ENCODE measurements at places on chromosomes 5 and 9.

- DNase-seq, result no peak
Measured at GRCh38 chr5:116564756-116565490, 9.7 kb downstream of the SEMA6A start.

DNA sequence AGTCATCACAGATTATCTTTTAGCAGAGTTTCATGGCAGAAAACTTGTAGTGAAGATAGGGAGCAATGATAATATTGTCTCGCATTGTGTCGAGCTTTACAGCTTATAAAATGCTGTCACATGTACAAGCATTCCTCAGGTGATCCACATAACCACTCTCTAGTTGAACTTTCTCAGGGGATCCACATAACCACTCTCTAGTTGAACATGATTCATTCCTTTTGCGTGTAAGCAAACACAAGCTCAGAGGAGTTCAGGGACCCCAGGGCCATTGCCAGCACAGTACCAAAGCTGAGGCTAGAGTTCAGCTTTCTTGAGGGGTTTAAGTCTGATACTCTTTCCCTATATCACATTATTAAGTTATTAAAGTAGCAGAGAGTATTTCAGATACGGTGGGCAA, 86.7 kb downstream of the CDH6 start:
- no peak for DNase-seq

DNA sequence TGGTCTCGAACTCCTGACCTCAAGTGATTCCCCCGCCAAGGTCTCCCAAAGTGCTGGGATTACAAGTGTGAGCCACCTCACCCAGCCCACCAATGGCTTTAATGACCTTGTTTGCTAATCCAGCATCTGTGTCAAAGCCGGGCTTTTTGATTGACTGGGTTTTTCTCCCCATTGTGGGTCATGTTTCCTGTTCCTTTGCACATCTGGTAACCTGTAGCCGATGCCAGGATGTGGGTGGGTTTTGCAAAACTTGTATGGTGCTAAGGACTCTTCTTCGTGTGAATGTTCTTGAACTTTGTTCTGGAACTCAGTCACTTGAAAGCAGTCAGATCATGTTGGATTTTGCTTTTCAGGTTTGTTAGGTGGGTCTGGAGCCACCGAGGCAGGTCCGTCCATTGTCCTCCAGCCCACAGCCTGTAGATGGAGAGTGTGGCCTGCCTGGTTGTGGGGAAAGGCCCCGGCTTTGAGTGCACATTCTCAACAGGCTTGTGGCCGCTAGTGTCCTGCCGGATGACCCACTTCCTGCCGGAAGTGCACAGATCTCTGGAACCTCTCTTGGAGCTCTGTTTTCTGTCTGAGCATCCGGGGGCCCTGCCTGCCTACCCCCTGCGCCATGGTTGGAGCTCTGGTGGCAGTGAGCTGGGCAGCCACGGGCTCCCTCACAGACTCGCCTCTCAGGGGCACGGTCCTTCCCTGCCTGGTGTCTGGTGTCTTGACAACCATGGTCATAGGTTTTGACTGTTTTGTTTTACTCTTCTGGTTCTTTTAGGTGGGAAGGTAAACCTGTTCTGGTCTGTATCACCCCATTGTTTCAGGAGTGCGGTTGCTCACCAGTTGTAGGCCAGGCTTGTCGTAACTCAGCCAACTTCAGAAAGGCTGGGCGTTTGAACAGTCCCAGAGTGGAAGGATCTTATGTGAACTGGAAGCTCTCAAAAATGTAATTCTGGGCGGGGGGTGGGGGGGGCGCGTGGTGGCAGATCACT, 69.6 kb upstream of the CACNA1B start:
- DNase-seq, result no peak

- DNase-seq, result no peak
Measured at GRCh38 chr5:102048940-102049339, 247.1 kb downstream of the SLCO4C1 start.

DNA sequence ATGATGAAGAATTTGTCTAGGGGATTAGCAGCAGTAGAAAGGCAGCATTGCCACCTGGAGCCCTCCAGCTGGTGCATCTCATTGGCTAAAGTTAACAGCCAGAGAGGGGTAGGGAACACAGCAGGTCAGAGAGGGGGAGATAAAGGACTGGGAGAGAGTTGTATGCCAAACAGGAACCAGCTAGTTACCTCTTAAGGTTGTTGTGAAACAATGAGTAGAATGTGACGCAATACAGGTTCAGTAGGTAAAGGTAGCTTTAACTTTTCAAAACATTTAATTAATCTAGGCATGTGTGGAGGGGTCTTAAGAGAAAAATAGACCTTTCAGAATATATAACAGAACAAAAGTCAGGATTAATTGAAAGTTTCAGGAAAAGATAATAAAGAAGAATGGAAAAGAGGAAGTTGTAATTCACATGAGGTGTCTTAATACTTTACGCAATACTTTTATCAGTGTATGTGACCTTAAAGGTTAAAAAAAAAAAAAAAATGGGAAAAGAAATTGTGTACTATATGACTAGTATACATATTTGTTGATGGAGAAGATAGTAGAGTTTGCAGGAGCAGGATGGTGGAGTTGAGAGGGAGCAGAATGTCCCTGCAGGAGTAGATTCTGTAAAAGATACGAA, 14.3 kb downstream of the FBXO38 start:
- no peak for DNase-seq

GRCh38 chr5:6556089-6556801, 76.6 kb downstream of the NSUN2 start:
- DNase-seq, result no peak

DNA sequence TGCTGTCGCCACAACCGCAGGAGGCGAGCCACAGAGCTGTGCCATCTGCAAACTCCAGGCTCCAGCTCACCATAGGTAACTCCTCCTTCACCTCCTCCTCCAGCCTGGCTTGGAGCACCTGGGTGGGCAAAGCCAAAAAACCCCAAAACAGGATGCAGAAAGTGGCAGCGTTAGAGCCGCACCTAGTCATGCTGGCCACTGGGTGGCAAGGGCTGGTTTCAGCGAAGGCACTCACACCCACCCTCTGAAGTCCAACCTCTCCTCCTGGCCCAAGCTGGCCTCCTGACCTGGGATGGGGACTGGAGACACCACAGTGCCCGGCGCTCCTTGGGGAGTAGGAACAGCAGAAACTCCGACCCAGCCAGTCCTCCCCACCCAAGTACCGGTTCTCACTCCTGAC, 28.7 kb upstream of the ZNF354B start:
- DNase-seq, result no peak

GRCh38 chr5:6920628-6921256, 207.5 kb downstream of the TENT4A start:
- no peak for DNase-seq

DNA sequence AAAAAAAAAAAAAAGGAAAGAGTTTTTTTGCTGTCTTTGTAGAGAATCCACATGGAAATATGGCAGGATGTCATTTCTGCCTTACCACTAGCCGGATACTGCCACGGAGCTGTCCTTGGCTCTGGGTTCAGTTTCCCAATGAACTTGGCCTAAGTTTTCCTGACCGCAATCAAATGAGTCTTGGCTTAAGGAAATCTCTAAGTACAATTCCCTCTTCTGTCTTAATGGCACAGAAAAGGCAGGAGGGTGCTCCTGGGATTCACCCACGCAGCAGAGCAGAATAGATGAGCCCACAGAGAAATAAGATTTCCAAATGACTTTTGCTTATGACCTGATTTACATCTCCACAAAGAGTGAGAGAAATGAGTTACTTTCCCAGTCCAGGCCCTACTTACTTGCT, 284.0 kb upstream of the VLDLR start:
- no peak for DNase-seq

- DNase-seq, result no peak
Measured at GRCh38 chr5:153745778-153746395, 255.4 kb downstream of the GRIA1 start.

- no peak for DNase-seq
Measured at GRCh38 chr9:129142138-129142935, 31.1 kb downstream of the PTPA start.

GRCh38 chr9:34254141-34254913, 74.7 kb downstream of the KIF24 start:
- no peak for DNase-seq

Data from activated T-cell treated with anti-CD3 and anti-CD28 coated beads for 1 hour (primary cell).